Large intestine (tissue), 12 donors: ENCODE measurements at places on chromosomes 3 and 15. TPM values are rescaled to one million over a fixed set of nuclear protein-coding genes. Genes with fewer than 3 reads are reported as not detected.

DNA sequence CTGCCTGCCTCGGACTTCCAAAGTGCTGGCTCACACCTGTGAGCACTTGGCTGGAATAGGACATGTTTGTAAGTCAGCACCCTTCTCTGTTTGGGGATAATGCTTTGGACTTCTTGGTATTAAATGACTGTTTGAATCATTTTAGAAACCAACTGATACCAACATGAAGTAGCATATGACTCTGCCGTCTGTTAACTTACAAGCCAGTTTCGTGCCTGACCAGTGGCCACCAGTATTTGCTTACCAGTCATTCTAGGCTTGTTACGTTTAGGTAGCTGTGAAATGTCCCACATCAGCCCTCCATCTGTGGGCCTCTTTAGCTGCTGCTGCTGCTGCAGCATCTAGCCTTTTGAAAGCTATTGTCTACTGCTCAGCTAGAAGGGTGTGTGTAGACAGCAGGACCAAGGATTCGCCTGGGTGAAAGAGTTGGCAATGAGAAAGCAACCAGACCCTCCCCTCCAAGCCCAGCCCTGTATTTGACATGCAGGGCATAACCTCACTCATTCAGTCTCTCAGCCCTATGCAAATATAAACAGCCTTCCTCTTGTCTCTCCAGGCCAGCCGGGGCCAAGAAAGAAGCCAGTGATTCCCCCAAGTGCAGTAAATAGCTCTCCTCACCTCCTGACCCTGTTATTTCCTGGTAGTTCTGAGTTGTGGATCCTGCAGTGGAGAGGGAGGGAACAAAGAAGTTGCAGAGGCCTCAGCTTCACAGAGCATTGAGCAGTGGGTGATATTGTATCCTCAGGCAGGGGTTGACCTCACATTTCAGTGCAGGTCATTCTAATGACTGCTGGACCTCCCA, 51.0 kb downstream of the NKIRAS1 start:
- peaks cover 17% of the 10 kb centered on the region for H3K4me1 ChIP-seq
- DNase-seq, result peak; percentile 36
- H3K36me3 ChIP-seq, result peaks cover 9% of the 10 kb centered on the region
- no peak overlapping the region for H3K27ac ChIP-seq

GRCh38 chr15:40460404-40460803, 10.4 kb upstream of the CHST14 start:
- H3K36me3 ChIP-seq, result peaks cover 56% of the 10 kb centered on the region
- H3K27me3 ChIP-seq, result no peaks in the 10 kb centered on the region
- no peak for DNase-seq
- no peak overlapping the region for H3K27ac ChIP-seq
- no peak overlapping the region for H3K4me3 ChIP-seq

- H3K27me3 ChIP-seq, result no peaks in the 10 kb centered on the region
- DNase-seq, result no peak
- H3K36me3 ChIP-seq, result no peaks in the 10 kb centered on the region
- no peak overlapping the region for H3K27ac ChIP-seq
Measured at GRCh38 chr3:128207951-128208350, 54.7 kb downstream of the EEFSEC start.

- DNase-seq, result peak; percentile 37
- no peaks in the 10 kb centered on the region for H3K4me1 ChIP-seq
- H3K4me3 ChIP-seq, result no peak overlapping the region
- no peaks in the 10 kb centered on the region for H3K36me3 ChIP-seq
- H3K27ac ChIP-seq, result no peak overlapping the region
Measured at GRCh38 chr3:134001251-134001650, 28.5 kb downstream of the SLCO2A1 start.

GRCh38 chr3:122576174-122576940, 1.1 kb upstream of the PARP15 start:
- H3K27me3 ChIP-seq, result peaks cover 2% of the 10 kb centered on the region
- H3K4me3 ChIP-seq, result no peak overlapping the region
- H3K36me3 ChIP-seq, result peaks cover 15% of the 10 kb centered on the region
- DNase-seq, result no peak

CXCR6 gene
- 2.4 TPM for polyA plus RNA-seq

DUOXA2 gene
- not detected for polyA plus RNA-seq
